ENCODE measurements at places on chromosomes 12 and 14. TPM values are rescaled to one million over a fixed set of nuclear protein-coding genes. Genes with fewer than 3 reads are reported as not detected.
A peak's percentile ranks its signal among the peaks of the same experiment; 100 is the strongest.

RAD51AP1 gene
- total RNA-seq, result not detected

SART3 gene
- total RNA-seq, result 22.9 TPM

DNA sequence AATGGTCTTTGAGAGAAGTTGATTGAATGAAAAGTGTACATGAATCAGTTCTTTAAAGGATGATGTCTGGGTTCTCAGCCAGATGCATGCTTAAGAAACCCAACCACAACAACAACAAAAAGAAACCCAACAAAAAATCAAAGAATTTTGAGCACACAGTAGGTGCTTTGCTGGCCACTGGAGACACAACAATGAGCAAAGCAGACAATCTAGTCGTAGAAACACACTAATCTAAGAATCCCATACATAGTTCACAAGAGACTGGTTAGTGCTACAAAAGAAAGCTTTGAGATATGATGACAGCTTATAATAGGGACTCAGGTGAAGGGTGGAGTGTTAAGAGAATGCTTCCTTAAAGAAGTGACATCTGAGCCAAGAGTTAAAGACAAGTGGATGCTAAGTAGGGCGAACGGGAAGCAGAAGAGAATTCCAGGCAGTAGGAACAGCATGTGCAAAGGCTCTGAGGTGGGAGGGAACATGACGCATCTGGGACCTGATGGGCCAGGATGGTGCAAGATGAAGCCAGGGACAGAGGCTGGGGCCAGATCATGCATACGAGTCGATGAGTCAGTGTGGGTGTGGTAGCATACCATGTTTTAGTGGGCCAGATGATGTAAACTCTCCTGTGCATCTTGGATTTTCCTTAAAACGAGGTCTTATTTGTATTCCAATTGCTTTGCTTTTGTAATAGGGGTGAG is 4.6 kb upstream of the HIP1R start:
- H3K27me3 ChIP-seq, result no peaks in the 10 kb centered on the region
- no peaks in the 10 kb centered on the region for H3K4me1 ChIP-seq
- no peaks in the 10 kb centered on the region for H3K36me3 ChIP-seq

DNA sequence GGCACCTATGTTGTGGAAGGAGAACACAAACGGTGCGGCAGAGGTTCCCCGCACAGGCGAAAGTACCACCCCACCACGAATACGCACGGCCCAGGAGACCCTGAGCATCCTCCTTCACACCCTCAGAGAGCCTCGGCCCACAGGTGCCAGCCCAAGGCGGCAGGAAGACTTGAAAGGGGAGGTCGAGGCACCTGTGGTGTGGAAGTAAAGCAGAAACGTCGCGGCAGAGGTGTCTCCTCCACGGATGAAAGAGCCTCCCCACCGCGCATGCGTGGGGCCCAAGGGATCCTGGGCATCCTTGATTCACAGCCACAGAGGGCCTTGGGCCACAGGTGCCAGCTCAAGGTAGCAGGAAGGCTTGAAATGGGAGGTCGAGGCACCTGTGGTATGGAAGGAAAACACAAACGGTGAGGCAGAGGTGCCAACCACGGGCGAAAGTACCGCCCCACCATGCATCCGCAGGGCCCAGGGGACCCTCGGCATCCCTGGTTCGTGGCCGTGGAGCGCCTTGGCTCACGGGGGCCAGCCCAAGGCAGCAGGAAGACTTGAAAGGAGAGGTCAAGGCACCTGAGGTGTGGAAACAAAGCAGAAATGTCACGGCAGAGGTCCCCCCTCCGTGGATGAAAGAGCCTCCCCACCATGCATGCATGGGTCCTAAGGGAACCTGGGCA is 380.1 kb downstream of the ALG10 start:
- H3K27me3 ChIP-seq, result no peaks in the 10 kb centered on the region
- H3K27ac ChIP-seq, result no peak overlapping the region
- H3K36me3 ChIP-seq, result no peaks in the 10 kb centered on the region
- H3K4me3 ChIP-seq, result no peak overlapping the region
- peak; percentile 57 for DNase-seq

DNA sequence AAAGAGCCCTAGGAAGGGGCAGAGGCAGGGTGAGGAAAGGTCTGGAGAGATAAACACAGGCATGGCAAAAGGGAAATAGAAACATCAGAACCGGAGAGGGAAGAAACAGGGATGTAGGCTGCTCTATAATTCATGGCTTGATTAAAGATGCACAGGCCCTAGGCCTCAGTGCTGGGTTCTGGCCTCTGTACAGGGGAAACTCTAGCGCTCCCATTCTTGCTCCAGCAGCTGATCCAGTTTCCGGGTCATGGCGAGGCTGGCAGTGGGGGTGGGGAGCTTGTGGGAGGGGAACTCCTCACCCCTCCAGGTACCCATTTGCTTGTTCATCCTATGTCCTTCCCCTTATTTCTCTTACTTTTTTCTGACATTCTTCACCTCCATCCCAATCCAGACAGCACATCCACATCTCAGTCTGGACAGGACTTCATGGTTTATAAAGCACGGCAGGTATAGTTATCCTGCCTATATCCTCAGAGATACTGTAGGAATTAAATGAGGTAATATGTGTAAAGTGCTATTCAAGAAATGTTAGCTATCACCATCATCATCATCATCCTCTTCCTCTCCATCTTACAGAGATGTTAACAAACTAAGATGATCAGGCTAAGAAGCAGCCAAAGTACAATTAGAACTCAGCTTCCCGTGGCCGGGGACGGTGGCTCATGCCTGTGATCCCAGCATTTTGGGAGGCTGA is 8.0 kb upstream of the GPR84 start:
- H3K27me3 ChIP-seq, result no peaks in the 10 kb centered on the region
- DNase-seq, result no peak
- H3K27ac ChIP-seq, result peak overlapping the region; percentile 52
- H3K4me1 ChIP-seq, result peaks cover 22% of the 10 kb centered on the region
- no peaks in the 10 kb centered on the region for H3K36me3 ChIP-seq

All from ascending aorta (tissue), 2 donors.